ENCODE measurements at places on chromosomes 2 and 18. TPM values are rescaled to one million over a fixed set of nuclear protein-coding genes. Genes with fewer than 3 reads are reported as not detected.

GRCh38 chr18:48922226-48922800 lies 28.5 kb downstream of the SMAD7 start:
- H3K4me1 ChIP-seq: peaks cover 92% of the 10 kb centered on the region
- peak overlapping the region; percentile 73 for H3K27ac ChIP-seq
- no peaks in the 10 kb centered on the region for H3K27me3 ChIP-seq

GRCh38 chr2:10817413-10817812 lies 4.8 kb upstream of the PDIA6 start:
- no peak for DNase-seq
- no peak overlapping the region for H3K4me3 ChIP-seq
- no peak overlapping the region for H3K27ac ChIP-seq
- H3K27me3 ChIP-seq: no peaks in the 10 kb centered on the region
- no peaks in the 10 kb centered on the region for H3K36me3 ChIP-seq

DNA sequence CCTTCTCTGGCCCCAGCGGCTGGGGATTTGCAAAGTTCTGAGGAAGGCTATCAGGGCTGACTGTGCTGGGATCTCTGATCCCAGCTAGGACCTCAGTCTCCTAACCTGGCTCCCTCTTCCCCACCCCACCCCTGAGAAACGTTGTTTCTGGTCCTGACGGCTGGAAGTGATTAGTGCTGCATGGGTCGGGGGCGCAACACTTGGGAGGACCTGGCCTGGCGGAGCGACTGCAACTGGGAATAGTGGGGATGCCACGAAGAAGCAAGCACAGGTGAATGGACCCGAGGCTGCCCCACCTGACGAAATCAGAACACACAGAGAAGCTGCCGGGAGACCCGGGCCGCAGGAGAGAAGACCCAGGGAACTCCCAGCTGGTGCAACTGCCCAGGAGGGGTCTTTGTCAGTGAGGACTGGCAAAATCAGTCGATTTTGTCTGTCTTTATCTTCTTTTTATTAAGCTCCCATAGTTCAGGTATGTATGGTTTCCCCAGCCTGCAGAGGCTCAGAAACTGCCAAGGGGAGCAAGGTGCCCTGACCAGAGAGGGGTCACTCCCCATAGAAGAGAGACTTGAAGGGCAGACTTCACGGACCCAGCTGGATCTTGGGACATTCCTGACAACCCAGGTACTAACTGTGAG lies 656 bp upstream of the LBX2 start:
- no peak for DNase-seq
- H3K27me3 ChIP-seq: peaks cover 6% of the 10 kb centered on the region
- H3K4me1 ChIP-seq: peaks cover 41% of the 10 kb centered on the region
- H3K36me3 ChIP-seq: peaks cover 6% of the 10 kb centered on the region

DNA sequence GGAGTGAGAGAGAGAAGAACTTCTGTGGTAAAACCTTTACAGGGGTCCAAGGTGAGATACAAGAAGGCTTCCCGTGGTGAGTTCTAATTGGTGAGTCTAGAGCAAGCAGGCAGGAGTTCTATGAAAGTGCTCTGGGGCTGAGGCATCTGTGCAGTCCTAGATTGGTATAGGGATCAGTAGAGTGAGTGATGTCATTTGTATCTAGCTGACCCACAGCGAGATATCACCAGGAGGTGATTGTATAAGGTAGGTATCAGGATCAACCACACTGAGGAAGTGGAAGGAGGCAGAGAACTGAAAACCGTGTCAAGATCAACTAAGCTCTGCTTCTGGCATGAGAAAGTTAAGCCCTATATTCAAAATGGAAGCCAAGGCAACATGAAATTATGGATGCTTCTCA lies 1648.9 kb upstream of the TMEFF2 start:
- H3K4me3 ChIP-seq: no peak overlapping the region
- H3K36me3 ChIP-seq: no peaks in the 10 kb centered on the region
- no peaks in the 10 kb centered on the region for H3K27me3 ChIP-seq
- H3K27ac ChIP-seq: no peak overlapping the region

DNA sequence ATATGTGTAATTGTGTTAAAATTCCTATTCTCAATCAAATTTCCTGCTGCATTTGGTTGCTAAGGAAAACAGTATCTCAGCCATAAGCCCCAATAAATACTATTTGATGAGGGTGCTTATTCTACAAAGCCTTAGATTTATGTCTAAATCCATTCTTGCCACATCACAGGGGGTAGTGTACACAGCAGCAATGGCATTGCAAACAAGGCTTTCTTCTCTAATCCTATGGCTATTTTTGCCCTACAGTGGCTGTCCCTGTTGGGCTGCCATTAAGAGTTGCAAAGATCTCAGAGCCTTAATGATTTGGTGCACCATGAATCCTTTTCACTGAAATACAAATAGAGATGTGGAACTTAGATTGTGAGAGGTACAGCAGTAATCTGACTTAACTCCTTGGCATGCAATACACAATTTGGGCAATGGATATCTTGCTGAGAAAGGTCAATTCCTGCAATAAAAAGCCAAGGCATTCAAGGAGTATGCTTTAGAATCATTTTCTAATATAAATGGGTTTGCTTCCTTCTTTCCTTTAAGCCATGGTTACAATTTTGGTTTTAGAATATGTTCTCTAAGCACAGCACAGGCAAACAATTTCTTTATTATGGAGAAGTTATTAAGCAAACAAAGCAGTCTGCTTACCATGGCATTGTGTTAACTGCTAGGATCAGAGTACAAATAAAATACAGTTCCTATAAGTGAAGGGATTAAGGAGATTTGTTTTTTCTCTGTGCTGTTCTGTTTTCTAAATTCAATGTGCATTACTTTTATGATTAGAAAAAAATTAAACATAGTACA lies 69.8 kb upstream of the CD302 start:
- H3K27me3 ChIP-seq: no peaks in the 10 kb centered on the region
- H3K27ac ChIP-seq: no peak overlapping the region

GRCh38 chr2:17892770-17893534 lies 14.5 kb downstream of the KCNS3 start:
- no peak for DNase-seq
- H3K36me3 ChIP-seq: no peaks in the 10 kb centered on the region
- no peaks in the 10 kb centered on the region for H3K4me1 ChIP-seq
- H3K27me3 ChIP-seq: no peaks in the 10 kb centered on the region
- no peak overlapping the region for H3K4me3 ChIP-seq

DNA sequence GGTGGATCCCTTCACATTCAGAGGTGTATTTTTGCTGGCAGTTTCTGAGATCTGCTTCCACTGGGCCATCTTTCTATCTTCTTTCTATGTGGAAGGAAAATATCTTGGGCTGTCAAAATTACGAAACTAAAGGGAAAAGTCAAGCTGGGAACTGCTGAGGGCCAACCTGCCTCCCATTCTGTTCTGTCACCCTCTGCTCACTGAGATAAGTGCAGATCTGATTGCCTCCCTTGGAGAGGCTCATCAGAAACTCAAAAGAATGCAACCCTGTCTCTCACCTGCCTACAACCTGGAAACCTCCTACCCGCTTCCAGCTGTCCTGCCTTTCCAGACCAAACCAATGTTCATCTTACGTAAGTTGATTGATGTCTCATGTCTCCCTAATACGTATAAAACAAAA lies 26.5 kb downstream of the RAX start:
- H3K27me3 ChIP-seq: no peaks in the 10 kb centered on the region
- H3K4me1 ChIP-seq: no peaks in the 10 kb centered on the region
- H3K4me3 ChIP-seq: no peak overlapping the region

GRCh38 chr2:239424337-239425045 lies 23.7 kb upstream of the HDAC4 start:
- DNase-seq: no peak
- H3K27ac ChIP-seq: no peak overlapping the region
- no peaks in the 10 kb centered on the region for H3K4me1 ChIP-seq
- H3K4me3 ChIP-seq: no peak overlapping the region

- DNase-seq: no peak
- H3K36me3 ChIP-seq: peaks cover 17% of the 10 kb centered on the region
- H3K27ac ChIP-seq: no peak overlapping the region
Observed at GRCh38 chr2:173238385-173238784, 116.3 kb upstream of the CDCA7 start.

DNA sequence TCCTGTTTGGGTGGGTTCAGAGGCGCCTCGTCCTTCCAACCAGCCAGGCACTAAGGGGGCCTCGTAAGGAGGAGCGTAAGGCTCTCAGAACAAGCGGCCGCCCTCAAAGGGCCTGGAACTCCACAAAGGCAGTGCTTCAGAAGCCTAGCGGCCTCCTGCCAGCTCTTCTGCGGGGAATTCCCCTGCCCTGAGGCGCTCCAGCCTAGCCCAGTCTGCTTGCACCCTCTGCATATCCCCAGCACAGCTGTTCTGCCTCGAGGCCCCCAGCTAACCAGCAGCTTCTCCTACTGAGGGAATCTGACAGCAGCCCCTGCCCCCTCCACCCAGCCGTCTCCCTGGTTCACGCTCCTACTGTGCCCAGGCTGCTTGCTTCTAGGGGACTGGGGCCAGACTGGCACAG lies 265.9 kb downstream of the TFCP2L1 start:
- no peaks in the 10 kb centered on the region for H3K27me3 ChIP-seq
- H3K36me3 ChIP-seq: no peaks in the 10 kb centered on the region
- peak overlapping the region; percentile 54 for H3K4me3 ChIP-seq
- no peak for DNase-seq
- no peaks in the 10 kb centered on the region for H3K4me1 ChIP-seq

DNA sequence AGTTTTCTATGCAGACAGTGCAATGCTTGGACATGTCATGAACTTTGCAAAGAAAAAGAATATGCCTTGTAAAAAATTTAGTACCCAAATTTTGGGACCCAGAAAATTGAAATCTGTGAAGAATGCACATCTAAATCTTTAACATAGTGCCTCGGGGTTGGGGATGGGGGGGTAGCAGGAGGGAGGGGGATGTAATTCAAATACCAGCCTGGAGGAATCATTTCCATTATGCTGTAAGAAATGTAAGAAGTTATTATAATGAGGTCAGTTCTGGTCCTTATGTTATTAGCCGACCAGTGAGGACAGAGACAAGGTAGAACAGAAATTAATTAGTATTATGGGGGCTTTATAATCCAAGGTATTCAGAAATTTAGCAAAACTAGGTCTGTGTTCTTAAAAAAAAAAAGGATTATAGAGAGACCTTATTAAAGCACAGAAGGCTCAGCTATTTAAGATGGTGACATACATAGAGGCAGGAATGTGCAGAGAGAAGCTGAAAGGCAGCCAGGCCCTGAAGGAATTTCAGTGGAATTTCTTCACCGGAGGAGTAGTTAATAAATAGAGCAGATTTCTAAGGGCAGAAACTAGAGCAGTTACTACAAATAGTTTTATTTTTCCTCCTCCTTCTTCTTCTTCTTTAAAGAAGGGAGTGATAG lies 89.0 kb upstream of the RBMS1 start:
- no peak for DNase-seq
- H3K27ac ChIP-seq: peak overlapping the region; percentile 60
- no peaks in the 10 kb centered on the region for H3K36me3 ChIP-seq
- H3K4me1 ChIP-seq: peaks cover 52% of the 10 kb centered on the region
- peak overlapping the region; percentile 20 for H3K4me3 ChIP-seq
- no peaks in the 10 kb centered on the region for H3K27me3 ChIP-seq

DNA sequence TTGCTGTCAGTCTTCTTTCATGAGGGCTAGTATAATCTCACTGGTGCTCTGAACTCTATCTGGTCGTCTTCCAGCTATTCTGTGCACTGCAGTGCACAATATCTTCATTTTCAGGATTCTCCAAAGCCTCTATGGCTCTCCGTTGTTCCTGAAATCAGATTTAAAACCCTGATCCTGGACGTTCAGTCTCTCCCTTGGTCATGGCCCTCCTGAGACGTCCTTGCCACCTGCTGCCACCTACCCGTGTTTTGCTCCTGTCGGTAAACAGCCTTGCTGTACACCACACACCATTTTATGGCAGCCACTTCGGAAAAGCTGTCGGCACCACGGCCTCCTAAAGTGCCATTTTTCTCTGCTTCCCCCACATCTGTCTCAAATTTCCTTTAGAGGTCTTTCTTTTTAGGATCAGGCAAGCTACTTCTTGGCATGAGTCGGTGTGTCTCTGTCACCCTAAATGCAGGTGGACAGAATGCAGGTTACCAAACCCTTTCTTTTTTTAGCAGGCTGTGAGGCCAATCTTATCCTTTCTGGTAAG lies 170.0 kb downstream of the HRH4 start:
- no peak overlapping the region for H3K27ac ChIP-seq
- peaks cover 4% of the 10 kb centered on the region for H3K4me1 ChIP-seq
- DNase-seq: no peak
- H3K27me3 ChIP-seq: no peaks in the 10 kb centered on the region

- H3K4me3 ChIP-seq: no peak overlapping the region
- H3K4me1 ChIP-seq: no peaks in the 10 kb centered on the region
- H3K36me3 ChIP-seq: no peaks in the 10 kb centered on the region
- H3K27ac ChIP-seq: no peak overlapping the region
Observed at GRCh38 chr2:45214550-45214949, 205.3 kb upstream of the SIX2 start.

GRCh38 chr2:224997802-224998201 lies 44.5 kb downstream of the DOCK10 start:
- no peak overlapping the region for H3K4me3 ChIP-seq
- H3K4me1 ChIP-seq: no peaks in the 10 kb centered on the region
- DNase-seq: no peak
- peak overlapping the region; percentile 25 for H3K27ac ChIP-seq
- H3K27me3 ChIP-seq: no peaks in the 10 kb centered on the region

GRCh38 chr2:212908682-212909435 lies 242.6 kb downstream of the IKZF2 start:
- H3K4me1 ChIP-seq: peaks cover 6% of the 10 kb centered on the region
- DNase-seq: no peak
- no peaks in the 10 kb centered on the region for H3K36me3 ChIP-seq
- H3K27ac ChIP-seq: no peak overlapping the region

DNA sequence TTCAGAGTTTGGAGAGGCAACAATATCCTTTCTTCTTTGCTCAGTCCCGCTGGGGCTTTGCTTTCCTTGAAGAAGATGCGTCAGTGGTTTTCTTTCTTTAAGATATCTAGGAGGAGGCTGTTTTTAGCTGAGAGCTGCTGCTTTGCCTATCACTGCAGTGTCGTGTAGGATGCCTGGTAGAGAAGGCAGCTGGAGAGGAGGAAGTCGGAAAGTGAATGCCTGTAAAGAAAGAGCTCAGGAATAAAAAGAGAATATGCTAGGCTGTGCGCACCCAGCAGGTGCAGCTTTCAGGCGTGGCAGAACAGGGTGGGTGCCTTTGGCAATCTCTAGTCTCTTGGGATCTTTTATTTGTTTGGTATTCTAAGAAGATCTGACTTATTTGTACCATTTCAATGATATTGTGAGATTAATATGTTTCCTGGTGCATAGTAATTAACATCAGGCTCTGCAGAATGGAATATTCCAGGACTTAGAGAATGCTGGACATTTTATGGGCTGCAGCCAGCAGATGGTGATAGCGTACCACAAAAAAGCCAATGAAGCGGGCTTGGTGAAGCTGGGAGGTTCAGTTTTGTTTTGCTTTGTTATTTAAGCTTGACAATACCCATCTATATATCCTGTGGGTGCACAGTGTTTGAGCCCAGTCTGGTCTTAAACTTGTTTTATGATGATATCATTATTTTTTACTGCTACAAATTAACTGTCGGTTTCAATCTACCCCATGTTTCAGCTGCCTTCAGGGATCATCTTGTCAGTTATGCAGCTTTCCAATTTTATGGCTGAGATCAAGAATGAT lies 34.9 kb downstream of the CAVIN2 start:
- no peak for DNase-seq
- H3K4me1 ChIP-seq: no peaks in the 10 kb centered on the region
- H3K27me3 ChIP-seq: no peaks in the 10 kb centered on the region

Gene LBX2
- 0.71 TPM for total RNA-seq

Gene COLEC12
- 21.3 TPM for total RNA-seq

Gene EPB41L3
- 37.4 TPM for total RNA-seq

Gene RELCH
- 36.0 TPM for total RNA-seq

Gene CYBRD1
- total RNA-seq: 453 TPM

Gene ARHGEF33
- total RNA-seq: 0.35 TPM
